ENCODE measurements at places on chromosomes 4 and X. TPM values are rescaled to one million over a fixed set of nuclear protein-coding genes. Genes with fewer than 3 reads are reported as not detected.
A peak's percentile ranks its signal among the peaks of the same experiment; 100 is the strongest.

- no peak for DNase-seq
Observed at GRCh38 chrX:103063191-103063845, 653 bp downstream of the BEX1 start.

DNA sequence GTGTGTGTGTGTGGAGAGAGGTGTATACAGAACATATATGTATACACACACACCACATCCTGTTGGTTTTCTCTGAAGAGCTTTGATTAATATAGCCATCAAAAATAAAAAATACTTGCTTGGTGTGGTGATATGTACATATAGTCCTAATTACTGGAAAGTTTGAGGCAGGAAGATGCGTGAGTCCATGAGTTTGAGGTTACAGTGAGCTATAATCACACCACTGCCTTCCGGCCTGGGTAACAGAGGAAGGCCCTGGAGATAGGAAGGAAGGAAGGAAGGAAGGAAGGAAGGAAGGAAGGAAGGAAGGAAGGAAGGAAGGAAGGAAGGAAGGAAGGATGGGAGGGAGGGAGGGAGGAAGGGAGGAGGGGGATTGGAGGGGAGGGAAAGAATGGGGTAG, 360.4 kb upstream of the CPEB2 start:
- DNase-seq, result no peak

DNA sequence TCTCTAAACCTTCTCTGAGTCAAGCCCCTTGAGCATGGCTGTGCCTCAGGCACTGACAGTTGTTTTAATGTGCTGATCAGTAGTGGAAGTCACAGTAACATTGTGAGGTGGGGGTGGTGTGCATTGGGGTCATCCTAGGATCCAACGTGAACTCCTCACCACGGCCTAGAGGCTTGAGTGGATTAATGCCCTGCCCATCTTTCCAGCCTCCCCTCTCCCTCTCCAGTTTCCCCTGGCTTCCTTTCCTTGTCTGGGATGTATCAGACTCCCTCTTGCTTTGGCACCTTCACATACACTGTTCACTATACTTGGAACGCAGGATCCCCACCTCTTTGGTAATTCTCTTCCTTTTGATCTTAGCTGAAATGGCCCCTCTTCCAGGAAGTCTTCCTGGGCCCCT, 13.3 kb upstream of the PJA1 start:
- no peak for DNase-seq

DNA sequence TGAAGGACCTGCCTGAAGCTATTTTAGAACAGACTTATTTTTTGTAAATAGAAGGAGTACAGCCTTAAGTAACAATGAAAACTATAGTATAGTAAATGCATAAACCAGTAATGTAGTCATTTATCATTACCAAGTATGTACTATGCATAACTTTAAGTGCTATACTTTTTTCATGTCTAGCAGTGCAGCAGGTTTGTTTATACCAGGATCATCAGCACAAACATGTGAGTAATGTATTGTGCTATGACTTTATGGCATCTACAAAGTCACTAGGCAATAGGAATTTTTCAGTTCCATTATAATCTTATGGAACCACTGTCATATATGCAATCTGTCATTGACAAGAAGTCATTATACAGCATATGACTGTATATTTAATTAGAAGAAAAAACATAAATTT, 3.4 kb upstream of the ODAPH start:
- DNase-seq, result no peak

DNA sequence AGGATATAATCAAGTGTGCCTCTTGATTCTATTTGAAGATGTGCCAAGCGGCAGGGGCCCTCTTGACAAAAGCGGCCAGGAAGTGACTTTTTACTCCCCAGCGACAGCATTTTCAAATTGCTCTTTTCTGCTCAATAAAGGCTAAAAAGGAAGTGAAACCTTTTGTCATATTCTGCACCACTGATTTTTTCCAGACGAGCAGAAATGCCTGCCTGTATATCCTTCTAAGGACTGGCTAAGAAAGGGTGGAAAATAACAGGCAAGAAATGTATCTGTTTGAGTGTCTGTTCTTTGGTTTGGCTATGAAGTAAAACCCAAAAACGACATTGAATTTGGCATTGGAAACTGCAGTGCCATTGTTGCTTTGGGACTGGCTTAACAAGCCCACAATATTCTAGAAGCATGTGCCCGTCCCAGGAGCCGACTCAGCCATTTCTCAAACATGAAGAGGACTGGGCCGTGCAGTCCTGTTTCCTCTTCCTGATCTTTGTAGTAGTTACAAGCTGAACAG, 25.4 kb downstream of the TMSB4X start:
- DNase-seq, result peak; percentile 51

DNA sequence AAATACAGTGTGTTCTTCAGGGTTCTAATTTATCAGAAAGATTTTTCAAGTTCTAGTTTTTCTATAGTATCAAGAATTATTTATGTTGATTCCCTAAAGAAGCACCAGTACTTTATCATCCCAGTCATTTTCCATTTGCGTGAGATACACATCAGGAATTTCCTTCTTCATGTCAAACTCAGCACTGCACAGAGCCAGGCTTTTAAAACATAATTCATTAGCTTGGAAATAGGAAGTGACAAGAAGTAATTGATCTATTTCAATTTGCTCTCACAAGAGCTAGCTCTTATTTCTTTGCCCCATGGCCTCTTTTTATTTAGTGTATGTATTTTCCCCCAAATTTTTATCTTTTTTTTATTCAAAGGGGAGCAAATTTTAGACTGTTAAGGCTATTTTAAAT, 13.0 kb upstream of the SLC10A4 start:
- DNase-seq, result no peak

DNA sequence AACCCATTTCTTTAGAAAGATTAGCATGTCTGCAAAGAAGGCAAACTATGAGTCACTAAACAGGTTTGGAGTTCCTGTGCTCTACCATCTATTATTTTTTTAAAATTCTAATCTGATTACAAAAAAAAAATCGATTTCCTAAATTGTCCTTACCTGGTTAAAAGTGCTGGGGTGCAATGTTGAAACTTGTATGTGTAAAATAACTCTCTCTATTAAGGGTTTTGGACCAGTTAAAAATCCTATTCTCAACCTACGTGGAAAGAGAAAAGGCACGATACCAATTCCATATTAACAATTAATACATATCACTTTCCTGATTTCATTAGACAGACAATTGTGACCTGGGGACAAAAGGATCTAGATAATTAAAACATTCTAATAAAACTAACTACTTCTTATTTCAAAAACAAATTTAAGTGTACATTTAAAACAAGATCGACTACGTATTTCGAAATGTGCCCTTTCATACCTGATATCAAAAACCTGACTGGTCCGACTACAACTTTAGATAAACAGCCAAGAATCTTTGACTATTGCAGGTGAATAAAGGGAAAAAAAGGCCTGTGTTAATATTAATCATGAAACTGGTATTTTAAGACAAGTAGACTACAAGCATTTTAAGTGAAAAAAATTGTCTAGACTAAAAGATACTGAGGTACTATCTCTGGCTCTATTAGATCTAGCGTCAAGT, 21.2 kb downstream of the AADAT start:
- no peak for DNase-seq

- no peak for DNase-seq
Observed at GRCh38 chr4:26458157-26458561, 32.1 kb downstream of the CCKAR start.

- no peak for DNase-seq
Observed at GRCh38 chrX:5236096-5236495, 992.6 kb downstream of the NLGN4X start.

DNA sequence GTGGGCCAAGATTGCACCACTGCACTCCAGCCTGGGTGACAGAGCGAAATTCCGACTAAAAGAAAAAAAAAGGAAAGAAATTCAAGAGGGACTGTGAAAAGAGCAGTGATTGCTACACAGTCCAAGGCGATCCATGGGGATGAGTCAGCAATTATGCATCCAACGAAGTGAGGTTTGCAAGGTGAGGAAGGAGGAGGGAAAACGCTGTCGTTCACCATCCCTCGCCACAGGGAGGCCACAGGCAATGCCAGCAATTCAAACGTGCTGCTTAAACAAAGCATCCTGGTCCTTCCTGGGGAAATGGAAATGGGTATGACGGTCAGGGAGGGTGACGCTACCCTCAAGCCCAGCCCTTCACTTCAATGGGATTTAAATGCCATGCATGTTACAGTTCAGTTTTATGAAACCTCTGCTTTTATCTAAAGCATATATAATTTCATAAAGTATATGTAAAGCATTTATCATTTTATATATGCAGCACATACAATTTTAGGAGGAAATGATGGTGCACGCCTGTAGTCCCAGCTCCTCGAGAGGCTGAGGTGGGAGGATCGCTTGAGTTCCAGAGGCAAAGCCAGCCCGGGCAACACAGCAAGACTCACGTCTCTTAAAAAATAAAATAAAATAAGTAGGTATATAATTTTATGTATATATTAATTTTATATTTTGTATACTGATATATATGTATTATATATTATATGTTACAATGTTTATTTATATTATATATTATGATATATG, 108.7 kb downstream of the DHRSX start:
- no peak for DNase-seq

DNA sequence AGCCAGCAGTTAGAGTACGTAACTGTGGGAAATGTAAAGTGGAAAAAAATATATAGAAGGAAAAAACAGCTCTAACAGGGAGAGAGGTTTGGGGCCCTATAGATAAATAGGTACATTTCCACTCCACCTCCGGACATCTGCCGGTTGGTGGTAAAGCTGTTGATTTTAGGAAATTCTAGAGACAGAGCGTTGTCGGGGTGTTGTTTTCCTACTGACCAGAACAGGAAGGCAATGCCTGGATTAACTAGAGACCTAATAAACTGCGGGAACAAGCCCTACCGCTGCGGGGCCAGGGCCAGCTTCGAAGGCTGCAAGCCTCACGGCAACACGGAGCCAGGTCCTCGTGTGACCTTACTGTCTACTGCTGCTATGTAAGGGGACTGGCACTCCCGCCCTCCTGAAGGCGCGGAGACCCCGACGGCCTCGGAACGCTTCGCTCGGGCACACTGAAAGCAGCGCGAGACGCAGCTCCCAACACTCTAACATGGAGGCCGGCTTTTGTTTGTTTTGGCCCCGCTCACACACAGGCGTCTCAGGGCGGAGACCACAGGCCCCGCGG, 702 bp upstream of the CDKN2AIP start:
- DNase-seq, result peak; percentile 42

DNA sequence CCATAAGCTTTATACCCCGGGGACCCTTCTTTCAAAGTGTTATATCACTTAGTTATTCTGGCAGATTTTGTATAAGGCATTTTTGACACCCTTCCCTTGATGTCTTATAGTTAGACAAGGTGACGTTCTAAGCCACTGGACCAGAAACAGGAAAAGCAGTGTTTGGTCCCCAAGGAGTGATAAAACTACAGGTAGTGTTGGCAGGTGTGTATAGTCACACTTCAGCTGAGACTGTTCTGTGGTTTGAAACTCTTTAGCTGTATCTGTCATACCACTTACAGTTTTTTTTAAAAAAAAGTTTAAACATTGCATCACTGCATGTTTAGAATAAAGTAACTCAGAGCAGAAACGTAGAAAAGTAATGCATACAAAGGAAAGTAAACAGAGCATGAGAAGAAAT, 48.5 kb downstream of the TLL1 start:
- DNase-seq, result no peak

- DNase-seq, result no peak
Observed at GRCh38 chr4:166014411-166014810, 141.4 kb downstream of the TLL1 start.

DNA sequence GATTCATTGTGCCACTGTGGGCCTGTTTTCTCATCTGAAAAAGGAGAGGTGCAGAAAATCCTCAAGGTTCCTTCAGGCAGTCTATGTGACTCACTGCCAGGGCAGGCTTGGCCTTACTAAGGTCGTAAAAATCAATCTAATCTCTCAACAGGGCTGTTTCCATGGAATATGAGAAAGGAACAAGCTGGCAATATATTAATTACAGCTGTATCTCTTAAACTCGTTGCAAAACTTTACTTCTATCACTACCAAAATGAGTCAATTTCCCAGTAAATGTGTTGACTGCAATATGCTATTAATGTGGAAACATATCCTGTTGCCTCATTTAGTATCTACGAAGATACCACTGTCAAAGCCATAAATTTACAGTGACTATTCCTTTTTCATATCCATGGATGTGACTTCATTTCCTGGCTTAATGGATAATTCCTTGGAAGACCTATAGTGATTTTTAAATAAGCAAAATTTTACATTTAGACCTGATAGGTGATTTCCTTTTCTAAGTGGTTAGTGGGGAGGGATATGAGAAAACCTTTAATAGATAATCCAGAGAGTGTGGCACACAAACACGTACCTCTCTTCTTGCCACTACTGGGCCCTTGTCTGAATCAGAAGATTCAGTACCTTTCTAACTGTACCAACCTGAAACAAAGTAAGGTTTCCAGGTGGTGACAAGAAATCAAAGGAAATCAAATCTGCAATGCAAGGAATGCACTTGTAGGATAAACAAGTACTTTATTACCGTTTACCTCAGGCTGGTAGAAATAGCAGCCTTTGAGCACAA, 127.4 kb upstream of the FTHL17 start:
- no peak for DNase-seq

DNA sequence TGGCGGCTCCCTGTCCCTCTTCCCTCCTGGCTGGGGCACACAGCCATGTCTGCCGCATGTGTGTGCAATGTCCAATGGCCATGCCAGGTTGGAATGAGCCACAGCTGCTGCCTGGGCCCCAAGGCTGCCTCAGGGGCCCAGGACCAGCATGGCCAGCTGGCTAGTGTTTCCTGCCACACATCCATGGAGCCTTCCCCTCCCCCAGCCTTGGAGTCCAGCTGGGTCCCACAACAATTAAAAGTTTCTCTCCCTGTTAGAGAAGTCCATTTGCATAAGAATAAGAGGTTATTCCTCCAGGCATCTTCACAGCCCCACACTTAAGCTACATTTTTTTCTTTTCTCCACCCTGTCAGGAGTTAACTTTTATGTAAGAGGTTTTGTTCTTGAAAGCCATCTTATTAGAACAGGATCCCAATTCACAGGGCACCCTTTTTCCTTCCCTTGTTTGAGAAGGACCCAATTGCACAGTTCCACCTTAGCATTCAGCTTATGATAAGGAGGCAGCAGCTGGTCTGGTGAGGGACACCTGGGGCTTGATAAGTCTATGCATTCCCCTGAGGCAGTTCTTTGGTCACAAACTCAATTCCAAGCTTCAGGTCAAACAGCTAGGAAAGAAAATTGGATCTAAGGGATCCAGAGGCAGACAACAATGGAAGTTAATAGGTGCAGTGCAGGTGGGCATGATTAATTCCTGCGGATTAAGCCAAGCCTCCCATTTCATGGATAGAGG, 963.3 kb upstream of the GRIA3 start:
- DNase-seq, result no peak

The PWWP3B gene
- not detected for total RNA-seq

The MAP7D2 gene
- 0.12 TPM for total RNA-seq

The ADH6 gene
- not detected for total RNA-seq

The CT45A10 gene
- not detected for total RNA-seq

The PCDH19 gene
- total RNA-seq, result not detected

The VEGFC gene
- total RNA-seq, result not detected

The RTL5 gene
- 0.17 TPM for total RNA-seq

The AADAT gene
- total RNA-seq, result 0.38 TPM
